ENCODE measurements at places on chromosomes 3 and 15. TPM values are rescaled to one million over a fixed set of nuclear protein-coding genes. Genes with fewer than 3 reads are reported as not detected.

DNA sequence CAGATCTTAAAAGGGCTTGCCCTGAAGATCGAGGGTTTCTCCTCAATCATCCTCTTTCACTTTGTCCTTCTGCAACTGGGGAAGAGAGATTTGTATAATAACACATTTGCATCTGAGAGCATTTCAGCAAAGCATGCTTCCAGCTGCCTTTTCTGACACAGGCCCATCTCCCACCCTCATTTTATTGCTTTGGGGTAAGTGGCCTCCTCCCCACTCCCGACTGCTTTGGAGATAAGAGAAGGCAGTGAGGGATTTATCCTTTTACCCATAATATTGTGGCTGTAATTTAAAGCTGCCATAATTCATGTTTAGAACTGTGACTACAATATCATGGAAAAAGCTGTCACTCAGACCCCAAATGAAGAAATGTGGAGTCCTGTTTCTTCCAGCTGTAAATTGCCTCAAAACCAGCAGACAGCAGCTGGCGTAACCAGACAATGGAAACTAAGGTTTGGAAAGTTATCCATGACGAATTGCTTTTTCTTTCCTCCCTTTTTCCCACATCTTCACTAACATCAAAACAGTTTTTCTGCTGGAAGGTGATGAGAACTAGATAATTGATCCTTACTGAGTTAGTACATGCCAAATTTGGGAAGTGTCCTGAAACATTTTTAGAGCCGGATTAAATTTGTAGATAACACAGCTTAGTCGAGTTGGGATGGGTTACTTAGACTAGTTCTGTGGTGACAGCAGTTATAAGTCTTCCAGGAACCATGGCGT is 104.2 kb upstream of the PFN2 start:
- DNase-seq = no peak

DNA sequence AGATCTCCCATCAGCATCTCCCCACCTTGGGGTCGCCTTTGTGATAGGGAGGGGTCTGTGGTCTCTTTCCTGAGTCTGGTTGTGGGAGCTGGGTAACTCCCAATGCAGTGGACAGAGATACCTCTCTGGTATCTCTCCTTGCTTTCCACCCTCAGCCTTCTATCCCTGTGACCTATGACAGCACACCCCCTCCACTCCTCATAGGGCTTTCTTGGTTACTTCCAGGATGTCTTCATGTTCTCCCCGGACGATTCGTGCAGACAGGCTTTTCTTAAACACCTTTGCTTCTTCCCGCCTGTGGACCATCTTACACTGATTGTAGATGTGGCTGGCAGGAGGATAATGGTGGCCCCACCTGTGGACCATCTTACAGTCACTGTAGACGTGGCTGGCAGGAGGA is 14.2 kb upstream of the NRROS start:
- DNase-seq = no peak

GRCh38 chr3:97910931-97911351 is 61.3 kb downstream of the RIOX2 start:
- DNase-seq = no peak

DNA sequence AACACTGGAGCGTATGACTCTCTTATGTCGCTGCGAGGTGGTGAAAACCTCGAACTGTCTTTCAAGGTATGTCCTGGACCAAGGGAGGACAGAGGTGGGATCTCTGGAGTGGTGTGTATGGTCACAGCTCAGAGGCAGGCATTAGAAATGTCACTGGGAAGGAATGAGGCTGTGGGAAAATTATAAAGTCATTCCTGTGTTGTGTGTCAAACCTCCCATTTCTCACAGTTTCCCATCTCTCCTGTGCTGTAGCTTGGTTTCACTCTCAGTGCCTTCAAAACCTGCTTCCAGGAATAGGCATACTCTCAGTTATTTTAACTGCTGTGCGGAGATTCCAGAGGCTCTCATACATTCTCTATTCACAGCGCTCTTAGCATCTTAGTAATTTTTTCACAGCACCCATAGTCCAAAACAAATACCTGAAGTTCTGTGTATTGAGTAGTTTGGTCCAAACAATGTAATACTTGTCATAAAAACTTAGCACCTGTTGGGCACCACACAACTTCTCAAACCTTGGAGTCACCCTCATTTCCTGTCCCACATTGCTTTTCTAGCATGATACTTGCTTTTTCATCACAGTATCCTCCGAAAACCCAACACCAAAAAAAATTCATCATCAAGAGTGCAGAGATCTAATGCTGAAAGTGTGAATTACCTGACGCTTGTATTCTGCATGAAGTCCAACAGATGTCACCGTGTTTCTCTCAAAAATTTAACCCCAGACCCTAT is 36.9 kb downstream of the GALNT15 start:
- no peak for DNase-seq

DNA sequence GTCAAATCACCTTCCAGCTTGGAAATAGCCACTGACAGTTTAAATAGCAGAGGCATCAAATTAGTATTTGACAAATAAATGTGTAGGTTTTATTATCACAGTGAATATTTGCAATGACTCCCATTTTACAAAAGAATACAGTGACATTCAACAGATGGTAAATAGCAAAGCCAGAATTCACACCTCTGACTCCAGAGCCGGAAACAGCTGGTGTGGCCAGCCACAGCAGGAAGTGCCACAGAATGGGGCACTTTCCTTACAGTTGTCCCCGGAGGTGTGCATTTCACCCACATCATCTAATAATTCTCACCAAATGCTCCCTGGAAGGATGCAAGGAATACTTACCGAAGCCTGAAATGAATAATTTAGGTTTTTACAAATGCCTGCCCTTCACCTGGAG is 295.7 kb upstream of the WNT5A start:
- no peak for DNase-seq

GRCh38 chr15:57150066-57150865 is 226.0 kb upstream of the CGNL1 start:
- no peak for DNase-seq

DNA sequence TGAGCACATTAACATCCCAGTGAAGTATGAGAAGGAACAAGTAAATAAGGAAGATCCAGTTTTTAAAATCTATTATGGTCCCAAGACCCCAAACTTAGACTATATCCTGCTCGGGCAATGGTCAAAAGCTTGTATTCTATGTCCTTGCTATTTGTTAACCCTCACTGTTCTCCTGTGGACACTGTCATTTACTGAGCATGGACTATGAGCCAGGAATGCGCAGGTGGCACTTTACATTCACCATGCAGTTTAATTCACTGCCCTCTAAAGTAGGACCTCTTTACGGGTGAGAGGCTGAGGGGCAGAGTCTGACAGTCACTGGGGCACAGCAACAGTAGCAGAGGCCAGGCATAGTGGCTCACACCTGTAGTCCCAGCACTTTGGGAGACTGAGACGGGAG is 28.6 kb downstream of the SPATA12 start:
- DNase-seq = no peak

DNA sequence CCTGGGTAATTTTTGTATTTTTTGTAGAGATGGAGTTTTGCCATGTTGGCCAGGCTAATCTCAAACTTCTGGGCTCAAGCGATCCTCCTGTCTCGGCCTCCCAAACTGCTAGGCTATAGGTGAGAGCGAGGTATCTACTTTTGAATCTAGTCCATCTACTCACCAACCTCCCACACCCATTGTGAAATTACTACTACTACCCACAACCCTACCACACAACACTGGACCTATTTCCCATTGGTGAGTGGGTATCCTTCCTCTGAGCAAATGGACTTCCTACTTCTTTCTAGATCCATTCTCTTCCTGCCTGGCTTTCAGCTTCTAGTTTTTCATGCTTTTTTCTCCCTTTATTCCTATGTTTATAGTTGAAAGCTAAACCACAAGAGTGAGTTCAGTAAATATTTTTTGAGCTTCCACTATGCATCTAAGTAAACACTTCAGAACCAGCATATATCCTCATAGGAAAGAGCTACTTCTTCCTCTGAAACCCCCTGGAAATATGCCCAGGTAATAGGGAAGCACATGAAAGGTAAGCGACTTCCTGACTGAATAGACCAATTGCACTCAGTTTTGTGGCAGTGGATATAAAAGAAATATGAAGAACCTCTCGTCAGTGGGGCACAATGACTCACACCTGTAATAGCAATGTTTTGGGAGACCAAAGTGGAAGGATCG is 39.1 kb downstream of the MYO1E start:
- DNase-seq = no peak

Gene ARF4
- total RNA-seq = 177 TPM

Gene SCN11A
- 1.6 TPM for total RNA-seq
